ENCODE measurements at places on chromosomes 1 and 21.

GRCh38 chr1:1891349-1892078, 627 bp upstream of the GNB1 start:
- DNase-seq = peak; percentile 79

DNA sequence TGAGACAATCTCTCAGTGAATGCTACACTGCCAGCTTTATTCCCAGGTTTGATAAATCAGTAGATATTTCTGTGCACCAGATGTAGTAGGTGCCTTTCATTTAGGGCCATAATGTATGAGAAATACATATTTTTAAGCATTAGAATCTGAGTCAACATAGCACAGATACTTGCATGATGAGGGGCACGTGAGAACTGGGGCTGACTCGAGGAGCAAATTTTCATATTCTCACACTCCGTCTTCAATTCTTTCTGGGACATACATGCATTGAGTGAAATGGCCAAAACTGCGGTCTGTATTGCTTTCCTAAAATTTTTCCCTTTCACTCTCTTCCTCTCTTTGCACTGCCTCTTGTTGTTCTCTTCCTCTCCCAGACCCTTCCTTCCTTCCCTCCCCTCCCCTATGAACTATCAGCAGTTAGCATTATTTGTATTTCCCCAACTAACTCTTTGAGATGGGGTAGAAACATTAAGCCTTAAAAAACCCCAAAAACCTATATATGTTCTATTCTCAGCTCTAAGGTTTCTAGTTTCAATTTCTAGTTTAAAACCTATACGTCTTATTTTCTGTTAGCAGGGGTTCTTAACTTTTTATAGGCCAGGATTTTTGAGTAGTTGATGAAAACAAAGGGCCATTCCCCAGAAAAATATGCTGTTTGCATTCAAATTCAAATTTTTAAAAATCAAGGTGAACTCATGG, 289.1 kb downstream of the PTBP2 start:
- no peak for DNase-seq

DNA sequence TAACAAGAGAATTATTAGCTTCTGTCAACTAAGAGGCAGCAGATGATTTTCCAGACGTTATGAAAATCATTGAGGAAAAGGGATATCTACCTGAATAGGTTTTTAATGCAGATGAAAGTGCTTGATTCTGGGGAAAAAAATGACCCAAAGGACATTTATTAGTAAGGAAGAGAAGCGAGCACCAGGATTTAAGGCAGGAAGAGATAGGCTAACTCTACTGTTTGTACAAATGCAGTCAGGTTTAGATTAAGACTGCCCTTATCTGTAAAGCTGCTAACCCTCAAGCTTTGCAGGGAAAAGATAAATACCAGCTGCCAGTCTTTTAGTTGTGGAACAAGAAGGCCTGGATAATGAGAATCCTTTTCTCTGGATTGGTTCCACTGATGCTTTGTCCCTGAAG, 33.0 kb upstream of the LRIG2 start:
- no peak for DNase-seq

- DNase-seq = no peak
Measured at GRCh38 chr1:10495475-10495817, 20.7 kb downstream of the PEX14 start.
